A549 (cell line): ENCODE measurements at places on chromosomes 3 and 15.

DNA sequence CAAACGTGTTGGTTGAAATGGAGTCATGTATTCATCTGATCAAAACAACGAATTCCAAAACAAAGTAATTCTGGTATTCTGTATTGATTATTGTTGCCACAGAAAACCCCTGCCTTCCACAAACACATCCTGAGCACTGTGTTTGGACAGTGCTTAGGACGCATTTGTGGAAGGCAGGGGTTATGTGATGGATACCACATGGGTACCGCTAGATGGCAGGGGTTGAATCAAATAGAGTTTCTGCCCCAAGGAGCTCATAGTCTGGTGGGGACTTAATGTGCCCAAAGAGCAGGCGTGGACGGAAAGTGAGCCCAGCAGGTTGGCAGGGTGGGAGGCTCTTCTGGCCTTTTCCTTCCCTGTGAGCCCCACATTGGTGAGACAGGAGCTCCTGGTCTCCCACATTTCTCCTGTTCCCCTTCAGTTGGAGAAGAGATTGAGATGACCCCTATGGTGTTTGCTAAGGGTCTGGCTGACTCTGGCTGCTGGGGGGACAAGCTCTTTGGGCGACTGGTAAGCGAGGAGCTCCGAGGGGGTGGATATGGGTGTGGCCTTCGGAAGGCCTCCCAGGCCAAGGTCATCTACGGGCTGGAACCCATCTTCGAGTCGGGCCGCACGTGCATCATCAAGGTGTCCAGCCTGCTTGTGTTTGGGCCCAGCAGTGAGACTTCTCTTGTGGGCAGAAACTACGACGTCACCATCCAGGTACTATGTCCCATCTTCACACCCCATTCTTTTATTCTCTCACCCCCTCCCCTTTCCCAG is 22.1 kb upstream of the SLC28A1 start:
- DNase-seq: peak; percentile 32

GRCh38 chr3:2205692-2206091 is 107.0 kb downstream of the CNTN4 start:
- no peak for DNase-seq

DNA sequence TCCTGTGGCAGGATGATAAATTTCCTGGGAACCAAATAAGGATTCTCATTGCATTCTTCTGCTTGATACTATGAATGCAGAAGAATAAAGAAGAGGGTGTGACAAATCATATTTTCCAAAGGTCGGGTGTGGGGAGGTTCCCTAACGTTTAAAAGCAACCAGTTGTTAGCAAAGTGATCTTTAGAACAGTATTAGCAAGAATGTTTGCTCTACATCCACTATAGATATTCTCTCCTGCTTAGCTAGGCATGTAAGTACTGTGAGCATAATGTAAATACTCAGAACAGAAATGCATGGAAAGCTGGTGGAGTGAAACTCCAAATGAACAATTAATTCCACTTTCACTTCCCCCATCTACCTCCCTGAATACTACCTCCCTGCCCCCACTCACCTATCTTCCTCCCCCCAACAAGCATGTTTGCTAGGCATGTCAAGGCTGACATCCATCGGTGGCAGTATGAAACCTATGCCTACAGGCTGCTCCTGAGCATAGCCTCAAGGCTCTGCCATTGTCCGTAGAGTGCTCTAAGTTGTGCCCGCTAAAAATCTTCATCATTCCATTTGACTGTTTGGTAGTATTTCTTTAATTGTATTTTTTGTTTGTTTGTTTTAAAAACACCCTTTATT is 329.7 kb downstream of the TIGIT start:
- peak; percentile 27 for DNase-seq

- no peak for DNase-seq
Observed at GRCh38 chr3:180871901-180872300, 40.6 kb upstream of the FXR1 start.

- DNase-seq: no peak
Observed at GRCh38 chr15:96978937-96979473, 648.5 kb downstream of the NR2F2 start.

DNA sequence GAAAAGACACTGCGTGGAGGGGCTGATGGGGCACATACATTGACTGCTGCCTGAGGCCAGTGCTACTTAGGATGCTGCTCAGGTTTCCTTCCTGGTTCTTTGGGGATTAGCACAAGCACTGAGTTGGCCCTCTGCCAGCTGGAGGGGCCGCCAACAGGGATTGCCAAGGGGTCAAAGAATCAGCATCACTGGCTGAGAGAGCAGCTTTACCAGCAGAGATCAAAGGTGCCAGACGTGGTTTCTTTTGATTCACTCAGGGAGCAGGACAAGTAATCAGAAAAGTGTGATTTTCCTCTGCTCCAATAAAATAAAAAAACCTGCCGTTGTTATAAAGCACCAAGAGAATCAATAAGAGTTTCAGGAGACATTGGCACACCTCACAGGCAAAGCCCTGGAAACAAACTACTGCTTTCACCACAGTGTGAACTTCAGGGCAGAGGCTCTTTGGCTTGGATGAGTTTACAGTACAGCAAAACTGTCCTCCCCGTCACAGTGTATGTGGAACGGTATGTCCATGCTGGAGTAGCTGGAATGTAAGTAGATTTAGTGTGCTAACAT is 45.8 kb upstream of the FSIP1 start:
- DNase-seq: no peak

- no peak for DNase-seq
Observed at GRCh38 chr15:62026487-62027262, 33.6 kb downstream of the VPS13C start.

GRCh38 chr15:71934446-71934845 is 124.1 kb downstream of the NR2E3 start:
- no peak for DNase-seq

DNA sequence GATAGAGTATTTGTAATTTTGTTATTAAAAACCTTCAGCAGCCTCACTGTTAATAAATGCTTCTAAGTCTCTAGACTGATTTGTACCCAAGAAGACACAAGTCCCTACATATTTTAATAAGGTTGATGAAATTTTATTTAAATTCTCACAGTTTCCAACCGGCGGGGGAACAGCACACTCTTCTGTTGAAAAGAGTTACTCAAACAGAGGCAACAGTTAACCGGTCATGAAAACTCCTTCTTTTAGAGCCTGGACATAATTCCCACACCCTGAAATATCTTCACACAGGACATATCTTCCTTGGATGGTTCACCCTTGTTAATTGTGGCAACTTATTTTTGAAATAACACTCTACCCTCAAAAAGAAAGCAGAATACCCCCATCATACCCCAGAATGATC is 278.8 kb downstream of the FOXP1 start:
- no peak for DNase-seq

DNA sequence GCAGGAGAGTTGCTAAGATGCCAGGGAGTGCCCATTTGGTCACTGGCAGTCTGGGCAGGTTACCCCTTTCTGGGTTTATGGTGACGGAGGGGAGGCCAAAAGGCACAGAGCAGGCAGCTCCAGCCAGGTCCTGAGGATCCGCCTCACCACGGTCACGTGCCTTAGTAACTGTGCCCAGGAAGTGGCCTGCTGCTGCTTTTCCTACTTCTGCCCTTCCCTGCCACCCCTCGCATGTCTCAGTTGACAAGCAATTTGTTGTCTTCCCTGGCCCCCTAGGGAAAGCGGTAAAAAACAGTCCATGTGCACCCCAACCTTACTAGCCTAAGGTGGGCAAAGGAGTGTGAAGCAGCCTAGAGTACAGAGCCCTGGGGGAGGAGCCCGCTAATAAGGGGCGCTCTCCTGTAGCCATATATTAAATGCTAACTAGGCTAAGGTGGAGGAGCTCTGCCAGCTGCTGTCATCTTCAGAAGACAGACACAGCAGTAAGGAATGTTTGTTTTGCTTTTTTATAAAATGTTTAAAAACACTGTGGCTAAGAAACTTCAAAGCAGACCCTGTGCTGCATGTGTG is 9.1 kb upstream of the LIPH start:
- DNase-seq: no peak
